Fibroblast of skin of back (primary cell): ENCODE measurements at places on chromosomes 3 and 15.

DNA sequence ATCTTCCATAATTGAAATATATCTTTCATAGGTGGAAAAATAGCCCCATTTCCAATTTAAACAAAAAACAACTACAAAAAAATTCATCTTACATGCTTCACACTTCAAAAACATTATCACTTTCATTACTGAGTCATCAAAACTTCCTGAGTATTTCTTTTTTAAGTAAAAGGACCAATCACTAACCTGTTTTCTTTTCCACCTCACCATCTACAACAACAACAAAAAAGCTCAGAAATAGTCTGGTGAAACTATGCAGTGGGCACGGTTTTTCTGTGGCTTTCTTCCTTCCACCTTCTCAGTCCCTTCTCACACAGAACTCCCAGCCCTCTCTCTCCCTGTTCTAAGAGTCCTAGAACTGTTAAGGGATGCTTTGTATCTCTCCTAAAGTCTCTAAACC, 20.3 kb upstream of the TNIK start:
- no peak for DNase-seq

DNA sequence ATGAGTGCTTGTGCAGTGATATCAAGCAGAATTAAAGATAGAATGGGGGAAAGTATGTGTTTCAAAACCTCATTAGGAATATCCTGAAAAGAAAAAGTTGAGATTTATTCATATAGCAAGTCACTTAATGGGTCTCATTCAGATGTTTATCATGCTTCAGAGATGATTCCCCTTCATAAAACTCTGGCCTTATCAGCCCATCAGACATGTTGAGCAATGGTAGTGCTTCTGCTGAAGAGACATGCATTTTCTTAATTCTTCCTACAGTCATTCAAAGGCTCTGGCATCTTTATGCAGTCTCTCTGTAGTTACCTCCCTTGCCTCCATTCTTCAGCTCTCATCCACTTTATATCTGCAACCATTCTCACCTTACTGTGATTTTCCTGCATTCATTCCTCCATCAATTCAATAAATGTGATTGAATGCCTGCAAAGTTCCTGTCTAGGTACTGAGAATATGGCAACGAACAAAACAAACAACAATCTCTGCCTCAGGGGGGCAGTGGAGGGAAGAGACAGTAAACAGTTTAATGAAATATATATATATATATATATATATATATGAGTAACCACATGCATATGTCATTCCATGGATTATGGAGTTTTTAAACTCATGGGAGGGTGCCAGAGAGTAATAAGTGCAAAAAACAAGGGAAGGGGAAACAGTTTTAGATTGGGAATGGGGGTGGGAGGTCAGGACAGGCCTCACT, 138.5 kb downstream of the NECTIN3 start:
- DNase-seq, result peak; percentile 68

- peak; percentile 21 for DNase-seq
Measured at GRCh38 chr15:27491666-27492621, 521.0 kb downstream of the GABRG3 start.

GRCh38 chr3:143110371-143110770, 9.2 kb upstream of the CHST2 start:
- no peak for DNase-seq

DNA sequence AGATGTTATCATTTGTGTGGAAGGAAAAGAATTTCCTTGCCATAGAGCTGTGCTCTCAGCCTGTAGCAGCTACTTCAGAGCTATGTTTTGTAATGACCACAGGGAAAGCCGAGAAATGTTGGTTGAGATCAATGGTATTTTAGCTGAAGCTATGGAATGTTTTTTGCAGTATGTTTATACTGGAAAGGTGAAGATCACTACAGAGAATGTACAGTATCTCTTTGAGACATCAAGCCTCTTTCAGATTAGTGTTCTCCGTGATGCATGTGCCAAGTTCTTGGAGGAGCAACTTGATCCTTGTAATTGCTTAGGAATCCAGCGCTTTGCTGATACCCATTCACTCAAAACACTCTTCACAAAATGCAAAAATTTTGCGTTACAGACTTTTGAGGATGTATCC, 15.1 kb downstream of the KLHL24 start:
- no peak for DNase-seq

DNA sequence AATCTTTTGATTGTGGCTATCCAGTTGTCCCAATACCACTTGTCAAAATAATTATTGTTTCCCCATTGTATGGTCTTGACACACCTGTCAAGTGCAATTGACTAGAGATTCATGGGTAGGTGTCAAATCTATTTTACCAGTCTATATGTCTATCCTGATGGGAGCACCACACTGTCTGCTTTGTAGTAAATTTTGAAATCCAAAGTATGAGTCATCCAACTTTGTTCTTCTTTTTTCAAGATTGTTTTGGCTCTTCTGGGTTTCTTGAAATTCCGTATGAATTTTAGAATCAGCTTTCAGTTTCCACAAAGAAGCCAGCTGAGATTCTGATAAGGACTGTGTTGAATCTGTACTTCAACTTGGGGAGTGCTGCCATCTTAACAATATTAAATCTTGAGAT, 71.9 kb downstream of the CSNK1G1 start:
- peak; percentile 38 for DNase-seq

DNA sequence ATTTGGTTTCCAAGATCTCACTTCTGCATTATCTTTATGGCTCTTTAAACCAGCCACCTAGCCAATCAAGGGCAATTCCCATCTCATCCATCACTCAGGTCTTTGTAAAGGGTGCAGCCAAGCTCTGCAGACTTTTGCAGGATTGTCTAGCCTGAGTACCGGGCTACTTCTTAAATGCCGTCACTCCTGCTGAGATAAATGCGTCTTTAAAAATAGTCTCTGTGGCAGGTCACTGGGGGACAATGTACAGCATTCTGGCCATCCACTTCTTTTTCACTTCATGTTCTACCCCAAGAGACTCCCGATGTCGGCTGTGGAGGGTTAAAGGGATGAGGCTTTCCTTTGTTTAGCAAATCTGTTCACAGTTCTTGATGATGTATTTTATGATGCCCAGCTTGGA, 194.7 kb downstream of the SV2B start:
- DNase-seq, result no peak

DNA sequence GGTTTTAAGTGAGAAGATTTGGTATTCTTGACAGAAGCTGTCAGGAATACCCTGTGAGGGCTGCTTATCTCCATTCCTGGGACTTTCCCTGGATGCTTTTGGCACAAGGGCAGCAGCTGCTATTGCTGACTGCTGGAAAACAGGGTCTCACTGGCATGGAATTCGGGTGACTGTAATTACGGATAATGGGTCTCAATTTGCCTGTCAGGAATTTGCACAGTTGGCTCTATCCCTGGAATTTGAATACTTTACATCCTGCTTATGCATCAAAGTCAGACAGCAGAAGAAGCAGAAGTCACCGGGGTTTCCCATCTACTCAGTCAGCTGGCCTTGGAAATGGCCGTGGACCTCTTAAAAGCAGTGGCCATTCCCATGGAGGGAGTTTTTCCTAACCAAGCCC, 25.9 kb upstream of the AKAP13 start:
- peak; percentile 84 for DNase-seq

DNA sequence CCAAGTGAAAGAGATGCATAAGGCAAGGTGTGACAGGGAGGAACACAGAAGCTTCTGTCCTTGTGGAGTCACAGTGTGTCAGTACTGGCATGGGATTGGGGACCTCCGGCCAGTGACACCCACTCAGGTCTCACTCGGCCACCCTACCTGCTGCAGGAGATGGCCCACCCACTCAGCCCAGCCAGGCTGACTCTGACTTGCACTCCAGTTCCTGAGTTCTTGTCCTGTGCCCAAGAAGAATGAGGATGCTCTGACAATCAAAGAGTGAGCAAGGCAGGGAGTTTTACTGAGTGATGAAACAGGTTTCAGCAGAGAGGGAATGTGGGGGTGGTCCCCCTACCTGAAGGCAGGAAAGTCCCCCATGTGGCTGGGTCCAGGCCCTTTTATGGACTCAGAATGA, 50.9 kb downstream of the PCNP start:
- DNase-seq, result no peak

DNA sequence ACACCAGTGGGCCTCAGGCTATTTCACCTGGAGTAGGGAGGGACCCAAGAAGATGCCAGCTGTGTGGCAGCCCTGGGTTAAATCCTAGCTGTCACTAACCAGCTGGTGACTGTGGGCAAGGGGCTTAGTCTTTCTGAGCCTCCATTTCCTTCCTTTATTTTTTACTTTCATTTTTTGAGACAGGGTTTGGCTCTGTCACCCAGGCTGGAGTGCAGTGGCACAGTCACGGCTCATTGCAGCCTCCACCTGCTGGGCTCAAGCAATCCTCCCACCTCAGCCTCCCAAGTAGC, 108.0 kb upstream of the SMAD3 start:
- no peak for DNase-seq

- peak; percentile 48 for DNase-seq
Measured at GRCh38 chr3:99576904-99577559, 61.4 kb upstream of the COL8A1 start.

DNA sequence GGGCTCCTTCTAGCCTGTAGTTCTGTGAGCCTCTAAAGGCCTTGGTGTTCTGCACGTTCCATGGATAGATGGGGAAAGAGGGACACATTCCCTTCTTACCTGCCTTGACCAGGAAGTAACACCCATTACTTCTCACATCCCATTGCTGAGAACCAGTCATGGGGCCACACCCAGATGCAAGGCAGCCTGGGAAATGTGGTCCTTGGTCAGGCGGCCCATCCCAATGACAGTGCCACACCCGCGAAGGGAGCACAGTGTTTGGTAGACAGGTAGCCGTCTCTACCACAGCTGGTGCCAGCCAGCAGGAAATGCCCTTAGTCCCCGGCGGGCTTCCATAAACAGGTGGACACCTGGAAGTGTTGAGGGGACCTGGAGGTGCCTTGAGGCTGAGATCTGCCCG, 23.2 kb upstream of the LCTL start:
- no peak for DNase-seq

- no peak for DNase-seq
Measured at GRCh38 chr15:93249623-93250022, 160.6 kb upstream of the RGMA start.

DNA sequence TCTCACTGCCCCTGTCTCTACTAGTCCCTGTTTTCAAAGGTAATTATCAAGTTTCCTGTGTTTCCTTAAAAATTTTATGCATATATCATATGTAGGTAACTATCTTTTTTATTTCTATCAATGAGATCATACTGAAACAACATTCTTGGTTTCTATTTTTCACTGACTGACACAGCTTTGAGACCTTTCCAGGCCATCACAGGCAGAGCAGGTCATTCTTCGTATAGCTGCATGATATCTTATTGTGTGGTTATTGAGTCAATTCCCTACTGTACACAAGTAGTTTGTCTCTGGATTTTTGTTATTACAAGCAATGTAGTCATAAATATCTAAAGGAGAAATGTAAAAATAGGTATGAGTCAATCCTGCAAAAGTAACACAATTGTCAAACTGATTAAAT, 169.6 kb downstream of the CFAP20DC start:
- peak; percentile 52 for DNase-seq

- DNase-seq, result no peak
Measured at GRCh38 chr3:150260398-150260710, 147.7 kb upstream of the TSC22D2 start.

- DNase-seq, result no peak
Measured at GRCh38 chr3:41320953-41321641, 121.8 kb downstream of the CTNNB1 start.

DNA sequence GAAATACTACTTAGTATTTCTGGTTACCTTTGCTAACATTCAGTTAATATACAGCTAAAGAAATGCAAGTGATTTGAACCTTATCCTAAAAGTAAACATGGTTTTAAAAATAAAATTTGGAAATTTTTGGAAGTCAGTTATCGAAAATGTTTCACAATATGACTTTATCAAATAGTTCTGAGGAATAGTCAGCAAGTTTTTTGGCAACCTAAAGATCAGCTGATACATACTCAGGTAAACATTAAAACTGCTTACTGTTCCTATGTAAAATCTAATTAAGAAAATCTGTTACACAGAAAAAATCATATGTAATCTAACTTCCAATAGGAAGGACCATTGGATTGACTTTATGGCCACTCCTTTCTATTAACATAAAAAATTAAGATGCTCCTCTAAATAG, 24.1 kb downstream of the IFT80 start:
- DNase-seq, result no peak

DNA sequence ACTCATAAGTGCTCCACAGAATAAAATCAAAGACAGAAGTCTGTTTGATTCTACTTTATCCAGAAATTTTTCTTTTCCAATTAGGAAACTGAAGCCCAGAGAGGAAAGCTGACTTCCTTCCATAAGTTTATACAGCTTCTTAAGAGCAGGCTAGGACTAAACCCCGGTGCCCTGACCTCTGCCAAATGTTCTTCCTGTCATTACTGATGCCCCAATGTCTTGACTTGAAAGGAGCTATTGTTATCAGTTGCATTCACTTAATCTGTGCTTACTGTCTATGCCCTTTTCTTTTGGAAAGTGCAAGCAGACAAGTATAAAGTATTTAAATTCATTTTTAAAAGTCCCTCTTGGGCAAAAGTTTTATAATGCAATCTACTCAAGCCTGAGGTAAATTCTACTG, 18.1 kb downstream of the CD200 start:
- no peak for DNase-seq

DNA sequence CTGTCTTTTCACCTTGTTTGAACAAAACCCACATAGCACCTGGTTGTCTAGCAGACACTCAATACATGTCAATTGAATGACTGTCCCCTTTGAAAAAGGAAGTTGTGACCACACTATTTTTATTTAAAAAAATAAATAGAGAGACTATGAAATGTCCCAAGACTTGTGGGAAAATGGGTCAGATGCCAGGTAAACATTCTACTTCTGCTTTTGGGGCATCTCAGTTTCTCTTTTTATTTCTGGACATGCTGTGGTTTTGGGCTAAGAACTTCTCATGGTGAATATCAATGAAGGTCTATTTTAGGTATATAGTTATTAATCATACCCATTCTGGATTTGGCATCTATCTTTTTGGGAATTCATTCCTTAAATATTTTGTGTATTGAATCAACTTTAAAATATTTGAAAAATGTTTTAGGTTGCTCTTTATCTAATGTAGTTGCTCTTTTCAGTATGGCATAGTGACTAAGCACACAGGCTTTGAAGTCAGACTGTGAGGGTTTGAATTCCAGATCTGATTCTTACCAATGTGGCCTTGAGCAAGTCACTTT, 4.4 kb downstream of the TMEM45A start:
- peak; percentile 91 for DNase-seq

- no peak for DNase-seq
Measured at GRCh38 chr15:78666010-78666409, 25.0 kb upstream of the CHRNB4 start.

DNA sequence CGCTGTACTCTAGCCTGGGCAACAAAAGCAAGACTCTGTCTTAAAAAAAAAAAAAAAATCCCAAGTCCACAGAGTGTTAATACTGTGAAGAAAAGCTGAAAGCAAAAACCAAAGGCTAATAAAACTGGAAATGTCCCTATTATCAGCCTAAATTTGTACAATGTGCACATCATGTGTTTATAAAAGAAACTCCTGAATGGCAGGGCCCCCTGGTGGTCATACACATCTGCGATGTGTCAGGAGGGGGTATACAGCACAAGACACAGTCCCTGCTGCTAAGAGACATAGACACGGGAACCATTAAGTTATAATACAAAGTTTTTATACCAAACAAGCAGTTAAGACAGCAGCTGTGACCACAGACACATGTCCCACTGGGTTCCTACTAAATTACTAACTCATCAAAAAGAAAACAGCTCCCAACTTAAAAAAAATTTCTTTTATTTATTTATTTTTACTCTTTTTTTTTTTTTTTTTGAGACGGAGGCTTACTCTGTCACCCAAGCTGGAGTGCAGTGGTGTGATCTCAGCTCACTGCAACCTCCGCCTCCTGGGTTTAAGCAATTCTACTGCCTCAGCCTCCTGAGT, 31.0 kb downstream of the IDH2 start:
- peak; percentile 83 for DNase-seq

- DNase-seq, result no peak
Measured at GRCh38 chr3:127900536-127900935, 14.5 kb upstream of the KBTBD12 start.

GRCh38 chr3:58408906-58409305, 24.7 kb downstream of the PDHB start:
- DNase-seq, result no peak
